Vagina (tissue), 2 donors: ENCODE measurements at places on chromosomes 6 and 20.

GRCh38 chr20:13863244-13863643 lies 78.4 kb downstream of the NDUFAF5 start:
- H3K27me3 ChIP-seq = no peaks in the 10 kb centered on the region
- H3K36me3 ChIP-seq = no peaks in the 10 kb centered on the region

DNA sequence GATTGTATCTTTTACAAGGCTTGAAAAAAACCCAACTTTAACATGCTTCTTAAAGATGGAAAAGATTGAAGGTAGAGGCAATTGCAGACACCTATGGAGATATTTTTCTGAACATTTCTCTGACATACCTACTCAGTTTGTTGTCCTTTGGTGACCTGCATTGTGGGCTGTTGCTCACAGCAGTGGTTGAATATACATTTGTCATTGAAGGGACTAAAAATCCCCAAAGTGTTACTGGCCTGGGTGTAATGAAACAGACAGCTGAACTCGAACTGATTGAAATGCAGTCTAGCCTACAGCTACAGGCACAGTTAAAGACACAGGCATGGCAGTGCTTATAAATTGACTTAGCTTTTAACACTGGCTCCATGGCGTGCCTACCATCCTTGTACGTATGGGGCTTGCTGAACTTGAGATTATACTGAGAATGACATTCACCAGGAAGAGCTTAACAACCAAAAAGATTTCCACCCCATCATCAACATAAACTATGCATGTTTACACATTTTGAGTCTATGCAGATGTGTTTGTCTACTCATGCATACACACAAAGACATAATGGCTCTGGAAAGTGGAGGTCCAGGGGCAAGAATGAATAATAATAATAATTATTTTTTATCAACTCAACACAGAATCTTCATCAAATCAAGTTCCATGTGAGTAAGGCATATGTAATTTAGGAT lies 83.2 kb upstream of the NOX3 start:
- no peaks in the 10 kb centered on the region for H3K27me3 ChIP-seq
- H3K36me3 ChIP-seq = no peaks in the 10 kb centered on the region
- H3K4me3 ChIP-seq = no peak overlapping the region
- DNase-seq = no peak
- no peaks in the 10 kb centered on the region for H3K4me1 ChIP-seq
- no peak overlapping the region for H3K27ac ChIP-seq

DNA sequence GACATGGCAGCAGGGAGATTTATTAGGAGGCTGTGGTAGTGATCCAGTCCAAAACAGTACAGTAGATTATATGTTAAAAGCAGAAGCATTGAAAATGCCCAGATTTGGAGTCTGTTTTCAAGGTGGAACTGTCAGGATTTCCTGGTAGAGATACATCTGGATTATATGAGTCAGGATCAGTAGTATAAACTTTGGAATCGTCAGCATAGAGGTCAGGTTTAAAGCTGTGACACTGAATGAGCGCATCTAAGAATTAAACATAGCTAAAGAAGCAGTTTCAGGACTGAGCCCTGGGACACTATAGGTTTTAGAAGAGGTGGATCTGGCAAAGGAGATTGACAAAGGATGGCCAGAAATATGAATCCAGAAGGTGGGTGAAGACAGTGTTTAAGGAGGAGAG lies 60.4 kb downstream of the RNF144B start:
- no peaks in the 10 kb centered on the region for H3K36me3 ChIP-seq
- H3K27ac ChIP-seq = no peak overlapping the region
- no peaks in the 10 kb centered on the region for H3K4me1 ChIP-seq
- H3K4me3 ChIP-seq = no peak overlapping the region

DNA sequence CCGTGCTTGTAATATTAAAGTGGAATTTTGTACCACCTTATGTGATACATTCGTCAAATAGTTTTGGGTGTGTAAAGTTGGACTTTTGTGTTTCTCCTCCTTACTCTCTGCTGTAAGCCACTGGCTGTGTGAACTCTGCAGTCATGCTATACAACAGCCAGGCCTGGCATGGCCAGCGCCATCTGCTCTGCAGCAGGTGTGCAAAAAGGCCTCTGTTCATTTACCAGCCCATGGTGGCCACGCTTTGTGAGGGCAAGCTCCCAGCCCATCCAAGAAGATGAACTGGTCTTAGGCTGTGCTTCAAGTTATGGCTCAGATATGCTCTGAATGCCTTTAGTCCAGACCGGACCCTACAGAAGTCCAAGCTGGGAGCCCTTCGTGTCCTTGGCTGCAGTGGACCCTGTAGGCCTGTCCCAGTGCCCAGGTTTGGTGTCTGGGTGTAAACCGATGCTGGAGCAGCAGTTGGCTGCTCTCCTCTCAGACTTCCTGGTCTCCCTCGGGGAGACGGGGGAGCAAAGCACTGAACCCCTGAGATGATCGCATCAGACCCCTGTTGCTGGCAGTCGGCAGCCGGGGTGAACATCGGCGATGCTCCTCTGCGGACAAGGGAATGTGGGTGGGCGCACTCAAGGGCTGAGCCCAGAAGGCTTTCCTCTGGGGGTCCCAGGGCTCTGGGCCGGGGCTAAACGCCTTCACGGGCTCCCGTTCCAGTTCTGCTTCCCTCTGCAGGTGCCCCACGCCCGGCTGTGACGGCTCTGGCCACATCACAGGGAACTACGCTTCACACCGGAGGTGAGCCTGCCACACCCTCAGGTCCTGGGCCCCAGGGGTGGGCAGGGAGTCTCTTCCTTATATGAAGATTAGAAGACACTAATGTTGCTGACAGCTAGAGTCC lies 28.6 kb upstream of the PCMTD2 start:
- peaks cover 16% of the 10 kb centered on the region for H3K4me1 ChIP-seq
- no peaks in the 10 kb centered on the region for H3K36me3 ChIP-seq
- H3K4me3 ChIP-seq = no peak overlapping the region
- no peaks in the 10 kb centered on the region for H3K27me3 ChIP-seq
- no peak overlapping the region for H3K27ac ChIP-seq
- no peak for DNase-seq

GRCh38 chr20:50343490-50344179 lies 153.0 kb downstream of the CEBPB start:
- no peaks in the 10 kb centered on the region for H3K27me3 ChIP-seq
- H3K36me3 ChIP-seq = no peaks in the 10 kb centered on the region
- no peak for DNase-seq
- H3K27ac ChIP-seq = no peak overlapping the region

- H3K27ac ChIP-seq = no peak overlapping the region
- H3K36me3 ChIP-seq = no peaks in the 10 kb centered on the region
- H3K4me1 ChIP-seq = no peaks in the 10 kb centered on the region
- no peaks in the 10 kb centered on the region for H3K27me3 ChIP-seq
Observed at GRCh38 chr6:119218548-119218947, 131.0 kb downstream of the MAN1A1 start.

GRCh38 chr20:56324806-56325205 lies 34.0 kb upstream of the FAM210B start:
- no peaks in the 10 kb centered on the region for H3K27me3 ChIP-seq
- H3K27ac ChIP-seq = no peak overlapping the region
- no peaks in the 10 kb centered on the region for H3K36me3 ChIP-seq
- peaks cover 14% of the 10 kb centered on the region for H3K4me1 ChIP-seq

- peak overlapping the region; percentile 87 for H3K27ac ChIP-seq
- H3K36me3 ChIP-seq = no peaks in the 10 kb centered on the region
- peaks cover 48% of the 10 kb centered on the region for H3K4me1 ChIP-seq
- no peaks in the 10 kb centered on the region for H3K27me3 ChIP-seq
Observed at GRCh38 chr6:37243131-37243815, 14.3 kb upstream of the TBC1D22B start.

GRCh38 chr6:139981768-139982181 lies 607.3 kb upstream of the CITED2 start:
- H3K36me3 ChIP-seq = no peaks in the 10 kb centered on the region
- H3K27me3 ChIP-seq = no peaks in the 10 kb centered on the region
- no peak for DNase-seq
- H3K4me3 ChIP-seq = no peak overlapping the region

DNA sequence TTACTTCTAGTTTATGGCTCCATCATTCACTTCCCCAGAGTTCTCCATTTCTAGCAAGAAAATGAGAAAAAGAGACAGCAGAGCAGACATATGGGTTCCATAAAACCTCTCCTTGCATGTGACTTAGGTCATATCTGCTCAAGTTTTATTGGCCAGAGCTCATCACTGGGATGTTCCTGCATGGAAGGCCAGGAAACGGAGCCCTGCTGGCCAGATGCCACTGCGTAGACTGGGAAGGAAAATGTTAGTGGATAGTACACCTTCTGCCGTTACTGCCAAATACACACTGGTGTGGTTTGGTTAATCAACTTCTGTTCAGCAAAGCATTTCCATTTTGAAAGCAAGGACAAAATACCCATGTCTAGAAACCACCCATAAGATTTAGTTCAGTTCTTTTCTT lies 220.6 kb upstream of the TSHZ2 start:
- no peaks in the 10 kb centered on the region for H3K36me3 ChIP-seq
- H3K27ac ChIP-seq = no peak overlapping the region
- no peaks in the 10 kb centered on the region for H3K27me3 ChIP-seq
- no peak overlapping the region for H3K4me3 ChIP-seq
- DNase-seq = no peak

- no peak for DNase-seq
- H3K4me3 ChIP-seq = no peak overlapping the region
- no peaks in the 10 kb centered on the region for H3K36me3 ChIP-seq
- H3K4me1 ChIP-seq = peaks cover 47% of the 10 kb centered on the region
- H3K27ac ChIP-seq = no peak overlapping the region
- no peaks in the 10 kb centered on the region for H3K27me3 ChIP-seq
Observed at GRCh38 chr6:36459501-36459900, 16.7 kb downstream of the KCTD20 start.

DNA sequence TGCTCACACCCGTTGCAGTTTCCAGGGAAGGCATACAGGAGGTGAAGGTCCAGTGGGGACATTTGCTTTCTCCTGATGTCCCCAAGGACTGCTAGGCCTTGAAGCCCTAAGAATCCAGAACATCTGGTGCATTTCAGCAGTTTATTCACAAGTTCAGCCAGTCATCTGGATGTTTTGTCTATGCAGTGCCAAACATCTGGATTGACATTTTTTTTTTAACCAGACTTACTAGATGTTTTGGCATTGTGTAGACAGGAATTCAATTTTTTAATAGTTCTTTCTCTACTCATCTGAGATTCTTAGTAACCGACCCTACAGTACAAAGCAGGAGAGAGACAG lies 256.2 kb downstream of the CLIC5 start:
- H3K4me1 ChIP-seq = no peaks in the 10 kb centered on the region

GRCh38 chr6:145699462-145699861 lies 35.9 kb downstream of the EPM2A start:
- H3K27ac ChIP-seq = no peak overlapping the region
- no peak for DNase-seq

DNA sequence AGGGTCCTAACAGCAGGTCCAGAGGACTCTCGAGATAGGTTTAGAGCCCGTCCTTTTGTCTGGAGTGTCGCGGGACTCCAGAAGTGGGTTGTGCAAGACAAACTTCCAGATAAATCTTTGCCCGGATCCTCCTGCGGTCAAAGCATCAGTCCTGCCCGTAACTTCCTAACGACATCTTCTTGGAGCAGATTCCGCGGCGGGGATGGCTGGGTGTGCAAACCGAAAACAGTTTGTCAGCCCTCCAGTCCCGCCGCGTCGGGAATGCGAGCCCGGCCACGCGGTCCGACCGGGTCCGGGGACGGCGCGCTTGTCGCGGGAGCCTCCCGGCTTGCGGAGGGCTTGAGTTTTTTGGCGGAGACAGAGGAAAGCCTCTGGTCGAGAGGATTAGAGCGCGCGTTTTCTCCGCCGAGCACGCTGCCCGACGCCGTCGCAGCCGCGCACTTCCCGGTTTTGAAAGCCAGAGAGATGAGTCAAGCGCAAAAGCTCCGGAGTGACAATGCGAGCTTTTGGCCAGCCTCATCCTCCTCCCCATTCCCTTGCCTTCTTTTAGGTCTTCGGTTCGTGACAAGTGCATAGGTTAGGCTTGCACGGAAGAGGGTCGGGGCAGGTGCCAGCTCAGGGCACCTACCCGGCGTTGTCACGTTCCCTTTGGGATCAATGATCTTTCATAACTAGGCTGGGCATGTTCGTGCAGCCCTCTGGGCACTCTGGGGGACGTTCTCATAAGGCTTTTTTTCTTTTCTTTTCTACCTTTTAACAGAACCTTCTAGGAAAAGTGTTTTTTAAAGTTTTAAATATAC lies 91.3 kb upstream of the PRDM1 start:
- H3K4me1 ChIP-seq = peaks cover 7% of the 10 kb centered on the region
- DNase-seq = no peak
- H3K4me3 ChIP-seq = peak overlapping the region; percentile 59
- H3K27ac ChIP-seq = peak overlapping the region; percentile 92
- H3K36me3 ChIP-seq = no peaks in the 10 kb centered on the region

DNA sequence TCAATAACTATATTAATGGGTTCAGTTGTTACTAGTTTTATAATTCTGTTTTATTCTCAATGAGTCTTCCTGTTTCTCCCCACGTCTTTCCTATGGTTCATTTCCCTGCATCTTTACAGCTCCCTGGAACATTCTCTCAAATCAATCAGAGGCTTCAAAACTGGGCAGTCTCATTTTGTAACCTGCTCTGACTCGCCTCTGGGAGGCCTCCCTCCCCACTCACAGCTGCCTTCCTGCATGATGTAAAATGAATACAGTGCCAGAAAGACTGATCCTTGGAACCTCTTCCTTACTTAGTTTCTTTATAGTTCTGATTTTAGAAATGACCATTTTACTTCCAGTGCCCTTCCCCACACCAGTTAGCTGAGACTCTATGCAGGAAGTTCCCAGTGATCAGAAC lies 103.9 kb downstream of the ESR1 start:
- no peak for DNase-seq
- H3K4me3 ChIP-seq = no peak overlapping the region
- H3K27me3 ChIP-seq = no peaks in the 10 kb centered on the region

GRCh38 chr20:21571841-21572690 lies 58.2 kb upstream of the NKX2-2 start:
- H3K4me1 ChIP-seq = no peaks in the 10 kb centered on the region
- no peak overlapping the region for H3K27ac ChIP-seq
- H3K27me3 ChIP-seq = no peaks in the 10 kb centered on the region

GRCh38 chr6:159301810-159302593 lies 132.8 kb downstream of the FNDC1 start:
- no peak overlapping the region for H3K4me3 ChIP-seq
- no peaks in the 10 kb centered on the region for H3K36me3 ChIP-seq
- H3K27ac ChIP-seq = no peak overlapping the region
- no peaks in the 10 kb centered on the region for H3K27me3 ChIP-seq

DNA sequence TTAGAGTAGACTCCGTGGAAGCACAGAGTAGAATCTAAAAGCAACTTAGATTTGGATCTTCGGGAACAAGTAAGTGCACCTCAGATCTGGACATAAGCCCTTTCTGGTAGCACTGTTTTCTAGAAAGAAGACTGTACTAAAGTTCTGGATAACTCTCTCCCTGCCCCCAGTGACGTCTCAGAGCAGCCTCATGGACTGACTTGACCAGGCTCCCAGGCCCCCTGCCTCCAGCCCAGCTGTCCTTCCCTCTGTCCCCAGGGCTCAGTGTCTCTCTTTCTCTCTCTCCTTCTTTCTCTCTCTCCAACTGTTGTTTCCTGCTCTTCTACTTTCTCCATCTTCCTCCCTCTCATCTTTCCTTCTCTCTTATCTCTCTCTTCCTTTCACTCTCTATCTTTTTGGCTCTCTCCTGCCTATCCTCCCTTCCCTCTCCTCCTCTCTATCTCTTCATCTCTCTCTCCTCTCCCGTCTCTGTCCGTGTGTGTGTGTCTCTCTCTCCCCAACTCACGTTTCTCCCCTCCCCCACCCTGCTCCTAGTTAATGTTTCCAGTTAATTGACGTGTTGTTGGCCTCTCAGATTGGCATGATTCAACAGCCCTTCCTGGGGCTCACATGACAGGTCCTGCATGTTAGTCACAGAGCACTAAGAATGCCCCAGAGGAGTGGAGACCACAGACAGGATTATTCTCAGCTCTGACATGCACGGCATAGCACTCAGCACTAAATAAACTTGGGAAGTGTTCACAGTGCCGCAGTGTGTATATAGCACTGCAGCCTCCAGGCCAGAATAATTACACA lies 180.4 kb upstream of the FOXQ1 start:
- no peak for DNase-seq
- no peak overlapping the region for H3K27ac ChIP-seq
- no peaks in the 10 kb centered on the region for H3K4me1 ChIP-seq
- no peak overlapping the region for H3K4me3 ChIP-seq
- no peaks in the 10 kb centered on the region for H3K27me3 ChIP-seq
